CD8-positive, alpha-beta memory T cell (primary cell): ENCODE measurements at places on chromosomes 13 and 19. TPM values are rescaled to one million over a fixed set of nuclear protein-coding genes. Genes with fewer than 3 reads are reported as not detected.

The SLC1A5 gene
- polyA plus RNA-seq, result 19.1 TPM

The TMPRSS9 gene
- not detected for polyA plus RNA-seq

The SERTAD1 gene
- 13.0 TPM for polyA plus RNA-seq

The KLK3 gene
- polyA plus RNA-seq, result not detected

The ATP8A2 gene
- polyA plus RNA-seq, result 0.26 TPM

The C3 gene
- polyA plus RNA-seq, result not detected

The ZNF135 gene
- 1.4 TPM for polyA plus RNA-seq

The SARS2 gene
- polyA plus RNA-seq, result 18.9 TPM
